ENCODE measurements at places on chromosomes 2 and 18.

GRCh38 chr2:11534071-11534745, 363 bp downstream of the GREB1 start:
- no peak for DNase-seq

- DNase-seq: no peak
These were observed 23.6 kb downstream of the TEX44 start for GRCh38 chr2:231616296-231616695.

GRCh38 chr18:48844271-48844670, 106.5 kb downstream of the SMAD7 start:
- no peak for DNase-seq

DNA sequence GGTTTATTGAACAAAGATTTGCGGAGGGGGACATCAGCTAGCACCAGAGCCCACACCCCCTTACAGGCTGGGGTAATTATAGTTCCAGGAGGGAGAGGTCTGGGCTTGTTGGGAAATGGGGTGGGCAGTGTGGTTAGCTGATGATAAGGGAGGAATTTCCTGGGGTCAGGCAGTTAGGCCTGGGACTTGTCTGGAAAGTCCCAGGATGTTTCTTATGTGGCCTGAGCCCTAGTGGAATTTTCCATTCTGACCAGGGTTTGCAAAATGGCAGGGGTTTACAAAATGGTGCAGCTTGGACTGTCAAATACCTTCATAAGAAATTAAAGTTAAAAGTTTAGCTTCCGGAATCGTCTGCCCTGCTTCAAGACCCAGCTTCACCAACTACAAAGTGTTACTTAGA, 199.1 kb downstream of the FBXO15 start:
- no peak for DNase-seq

All from immature natural killer cell (primary cell).